ENCODE measurements at places on chromosomes 4 and X.

GRCh38 chr4:6824772-6825402 is 42.4 kb downstream of the KIAA0232 start:
- DNase-seq: no peak

- no peak for DNase-seq
These were observed 31.9 kb downstream of the JADE1 start for GRCh38 chr4:128841402-128841801.

- no peak for DNase-seq
These were observed 309.2 kb downstream of the HS3ST1 start for GRCh38 chr4:11119474-11119873.

DNA sequence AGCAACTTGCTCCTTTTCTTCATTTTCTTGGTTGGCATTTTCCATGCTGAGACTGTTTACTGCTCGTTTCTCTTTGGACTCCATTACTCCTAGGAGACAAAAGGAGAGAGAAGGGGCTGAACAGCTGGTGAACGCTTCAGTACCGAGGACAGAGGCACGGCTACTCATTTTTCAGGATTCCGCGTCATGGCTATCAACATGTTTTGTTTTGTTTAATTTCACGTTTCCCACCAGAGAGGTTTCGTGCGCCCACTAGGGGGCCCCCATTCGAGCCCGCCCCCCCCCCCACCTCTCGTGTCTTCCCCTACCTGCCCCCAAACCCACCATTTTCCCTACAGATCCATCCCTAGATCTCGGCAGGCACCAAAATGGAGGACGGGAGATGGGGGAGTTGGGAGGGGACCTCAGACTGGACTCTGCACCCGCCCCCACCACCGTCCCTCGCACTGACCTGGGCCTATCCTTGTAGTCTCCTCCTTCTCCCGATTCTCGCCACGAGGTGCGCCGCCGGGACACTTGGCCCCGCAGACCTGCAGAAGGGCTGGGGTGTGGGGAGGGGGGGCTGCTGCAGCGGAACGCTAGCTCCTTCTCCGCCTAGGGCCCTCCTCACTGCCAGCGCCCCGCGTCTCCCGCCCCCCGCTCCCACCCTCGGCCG is 653 bp downstream of the BEX1 start:
- no peak for DNase-seq

- no peak for DNase-seq
These were observed 31.6 kb upstream of the PPARGC1A start for GRCh38 chr4:23921447-23921845.

DNA sequence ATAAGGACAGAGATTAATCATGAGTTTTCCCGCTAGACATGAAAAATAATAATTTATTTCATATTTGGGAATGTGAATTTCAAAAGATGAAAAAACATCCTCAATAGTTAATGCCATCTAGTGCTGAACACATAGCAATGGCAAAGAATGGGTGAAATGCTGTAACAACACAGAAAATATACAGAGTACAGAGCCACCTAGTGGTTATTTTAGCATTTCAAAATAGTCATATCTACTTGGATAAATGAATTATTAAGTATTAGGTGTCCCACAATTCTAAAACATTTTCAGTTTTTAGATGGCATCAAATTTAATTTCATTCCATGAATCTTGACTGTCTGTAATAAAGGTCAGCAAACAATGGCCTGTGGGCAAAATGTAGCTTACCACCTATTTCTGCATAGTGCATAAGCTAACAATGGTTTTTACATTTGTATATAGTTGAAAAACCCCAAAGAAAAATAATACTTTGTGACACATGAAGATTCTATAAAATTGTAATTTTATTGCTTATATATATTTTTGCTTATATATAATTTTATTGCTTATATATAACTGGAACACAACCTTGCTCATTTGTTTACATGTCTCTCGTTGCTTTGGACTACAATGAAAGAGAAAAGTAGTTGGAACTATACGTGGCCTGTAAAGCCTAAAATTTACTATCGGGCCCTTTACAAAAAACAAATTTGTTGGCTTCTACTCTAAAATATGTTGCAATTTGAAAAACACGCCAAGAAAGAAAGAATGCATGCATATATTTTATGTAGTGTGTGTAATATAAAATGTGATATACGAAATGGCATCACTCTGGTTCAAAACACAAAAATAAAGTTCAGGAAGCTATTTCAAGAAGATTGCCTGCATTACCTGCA is 99.1 kb upstream of the FAM47C start:
- no peak for DNase-seq

DNA sequence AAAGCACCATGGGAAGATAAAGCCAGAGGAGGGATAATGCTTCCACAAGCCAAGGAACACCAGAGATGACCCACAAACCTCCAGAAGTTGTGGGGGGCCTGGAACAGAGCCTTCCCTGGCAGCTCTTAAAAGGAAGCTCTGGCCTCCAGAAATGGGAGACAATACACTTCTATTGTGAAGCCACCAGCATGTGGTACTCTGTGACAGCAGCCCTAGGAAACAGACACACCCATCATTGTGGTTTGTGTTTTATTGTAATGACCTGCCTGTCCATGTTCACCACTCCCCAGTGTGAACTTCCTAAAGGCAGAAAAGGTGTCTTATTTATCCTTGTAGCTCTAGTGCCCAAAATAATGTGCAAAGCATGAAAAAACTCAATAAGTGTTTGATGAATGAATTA is 264.1 kb upstream of the GATB start:
- DNase-seq: no peak

DNA sequence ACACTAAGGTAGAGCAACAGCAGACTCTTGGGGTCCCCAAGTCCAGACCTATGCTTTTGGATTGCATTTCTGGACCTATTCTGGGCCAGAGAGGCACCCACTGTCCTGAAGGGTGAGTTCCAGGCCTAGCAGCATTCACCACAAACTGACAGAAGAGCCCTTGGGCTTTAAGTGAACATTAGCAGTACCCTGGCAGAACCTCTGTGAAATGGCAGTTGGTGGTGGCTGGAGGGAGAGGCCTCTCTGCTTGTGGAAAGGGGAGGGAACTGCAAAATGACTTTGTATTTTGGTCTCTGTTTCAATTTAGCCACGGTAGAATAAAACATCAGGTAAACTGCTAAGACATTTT is 1211.9 kb downstream of the PCDH18 start:
- DNase-seq: no peak

DNA sequence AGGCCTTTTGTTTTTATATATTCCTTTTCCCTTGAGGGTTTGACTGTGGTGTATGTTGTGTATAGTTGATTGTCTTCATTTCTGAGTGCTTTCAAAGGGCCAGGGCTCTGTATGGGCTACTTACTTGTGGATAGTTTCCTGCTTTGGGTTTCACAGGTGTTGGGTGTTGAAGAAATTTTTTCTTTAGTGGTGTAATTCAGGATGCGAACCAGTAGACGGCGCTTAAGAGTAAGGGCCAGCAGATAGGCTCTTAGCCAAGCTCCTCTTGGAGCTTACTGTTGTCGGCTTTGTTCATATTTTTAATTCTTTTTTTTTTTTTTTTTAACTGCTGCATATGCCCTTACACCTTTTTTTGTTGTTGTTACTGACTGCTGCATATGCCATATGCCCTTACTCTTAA is 276.3 kb upstream of the GALNT7 start:
- no peak for DNase-seq

GRCh38 chrX:17390419-17390850 is 15.4 kb downstream of the NHS start:
- DNase-seq: no peak

- peak; percentile 73 for DNase-seq
These were observed 11.4 kb downstream of the KLF3 start for GRCh38 chr4:38675146-38676121.

GRCh38 chrX:128616933-128617332 is 564.7 kb upstream of the ACTRT1 start:
- DNase-seq: no peak

DNA sequence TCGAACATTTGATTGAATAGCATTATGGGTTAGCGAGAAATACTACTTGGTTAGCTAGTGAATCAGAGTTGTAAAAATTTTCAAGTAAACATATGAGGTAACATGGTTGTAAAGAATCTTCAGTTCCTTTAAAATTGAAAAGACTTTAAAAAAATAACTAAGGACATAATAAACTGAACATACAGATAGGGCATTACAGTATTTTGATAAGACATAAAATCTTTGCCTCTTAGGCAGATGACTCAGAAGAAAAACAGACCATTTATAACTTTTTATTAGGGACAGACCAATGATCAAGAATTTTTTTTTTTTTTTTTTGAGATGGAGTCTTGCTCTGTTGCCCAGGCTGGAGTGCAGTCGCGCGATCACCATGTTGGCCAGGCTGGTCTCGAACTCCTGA is 43.1 kb downstream of the PNMA5 start:
- no peak for DNase-seq

DNA sequence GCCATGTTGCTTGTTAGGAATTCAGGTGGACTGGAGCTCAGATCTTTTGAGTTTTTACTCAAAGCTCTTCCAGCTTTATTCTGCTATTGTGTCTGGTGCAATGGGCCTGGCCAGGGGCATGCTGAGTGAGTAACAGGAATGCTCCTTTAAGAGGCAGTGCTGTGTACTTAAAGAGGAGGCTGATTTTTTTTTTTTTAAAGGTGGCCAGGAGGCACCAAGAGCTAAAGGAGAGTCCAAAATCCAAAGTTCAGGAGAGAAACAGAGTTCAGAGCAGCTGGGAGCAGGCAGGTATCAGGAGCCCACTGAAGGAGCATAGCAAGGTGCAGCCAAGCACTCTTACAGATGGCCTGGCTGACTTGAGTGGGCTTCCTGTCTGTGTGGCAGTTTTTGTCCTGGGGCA is 178.7 kb downstream of the FMR1NB start:
- DNase-seq: no peak
